ENCODE measurements at places on chromosomes 16 and 17.

DNA sequence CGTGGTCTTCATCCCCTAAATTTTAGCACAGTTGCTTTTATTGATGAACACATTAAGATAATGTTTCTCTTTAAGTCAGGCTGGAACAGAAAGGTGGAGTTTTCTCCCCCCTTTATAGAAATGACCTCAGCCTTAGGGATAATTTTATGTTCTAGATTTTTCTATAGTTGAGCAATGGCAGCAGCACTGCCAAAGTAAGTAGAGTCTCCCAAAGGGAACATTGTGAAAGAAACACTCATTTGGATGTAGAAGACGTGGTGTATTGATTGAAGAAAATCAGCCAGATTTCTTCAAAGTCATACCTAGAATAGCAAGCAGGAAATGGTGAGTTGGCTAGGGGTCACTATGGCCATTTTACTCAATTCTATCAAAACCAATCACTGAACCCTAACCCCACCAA is 122.5 kb downstream of the DNAH9 start:
- no peak overlapping the region for H3K27ac ChIP-seq
- no peak for DNase-seq
- H3K36me3 ChIP-seq: no peaks in the 10 kb centered on the region
- H3K4me1 ChIP-seq: no peaks in the 10 kb centered on the region
- H3K27me3 ChIP-seq: no peaks in the 10 kb centered on the region
- no peak overlapping the region for H3K4me3 ChIP-seq

DNA sequence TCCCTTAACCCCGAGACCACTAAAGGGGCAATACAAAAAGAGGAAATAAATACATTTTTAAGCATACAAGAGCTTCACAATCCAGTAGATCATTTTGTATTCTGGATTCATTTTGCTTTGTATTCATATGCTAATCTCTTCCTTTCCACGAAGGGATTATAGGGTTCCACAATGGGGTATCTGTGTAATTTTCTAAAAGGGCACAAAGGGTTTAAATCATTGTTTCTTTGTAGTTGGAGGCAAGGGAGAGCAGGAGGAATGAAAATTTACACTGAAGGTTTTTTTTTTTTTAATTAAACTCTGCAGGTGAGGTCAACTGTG is 592 bp upstream of the NUFIP2 start:
- DNase-seq: no peak
- H3K27me3 ChIP-seq: no peaks in the 10 kb centered on the region
- peak overlapping the region; percentile 100 for H3K4me3 ChIP-seq
- peaks cover 4% of the 10 kb centered on the region for H3K36me3 ChIP-seq
- H3K27ac ChIP-seq: peak overlapping the region; percentile 98

DNA sequence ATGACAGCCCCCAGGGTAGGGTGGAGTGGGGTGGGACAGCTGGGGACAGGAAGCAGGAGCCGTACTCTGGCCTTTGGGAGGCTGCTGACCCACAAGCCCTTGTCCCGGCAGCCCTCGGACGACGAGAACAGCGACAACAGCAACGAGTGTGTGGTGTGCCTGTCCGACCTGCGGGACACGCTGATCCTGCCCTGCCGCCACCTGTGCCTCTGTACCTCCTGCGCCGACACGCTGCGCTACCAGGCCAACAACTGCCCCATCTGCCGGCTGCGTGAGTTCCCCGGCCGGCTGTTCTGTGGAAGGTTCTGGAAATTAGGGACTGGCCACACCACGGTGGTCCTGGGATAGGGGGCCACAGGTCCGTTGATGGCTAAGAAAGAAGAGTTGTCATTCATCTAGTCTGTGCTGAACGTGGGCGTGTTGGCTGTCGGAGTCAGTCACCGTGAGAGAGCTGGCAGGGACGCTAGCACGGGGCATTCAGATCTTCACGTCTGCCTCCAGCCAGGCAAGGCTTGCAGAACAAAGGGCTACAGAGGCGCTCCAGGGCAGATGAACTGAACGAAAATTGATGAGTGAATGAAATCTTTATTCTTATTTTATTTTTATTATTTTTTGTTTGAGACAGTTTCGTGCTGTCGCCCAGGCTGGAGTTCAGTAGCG is 19.8 kb upstream of the NUDT16L1 start:
- H3K27me3 ChIP-seq: no peaks in the 10 kb centered on the region
- H3K4me3 ChIP-seq: no peak overlapping the region
- peaks cover 31% of the 10 kb centered on the region for H3K4me1 ChIP-seq
- H3K36me3 ChIP-seq: no peaks in the 10 kb centered on the region
- no peak overlapping the region for H3K27ac ChIP-seq

GRCh38 chr16:48180868-48181480 is 25.2 kb upstream of the ABCC12 start:
- H3K4me3 ChIP-seq: no peak overlapping the region
- no peaks in the 10 kb centered on the region for H3K27me3 ChIP-seq
- no peak for DNase-seq
- H3K4me1 ChIP-seq: no peaks in the 10 kb centered on the region
- no peak overlapping the region for H3K27ac ChIP-seq

GRCh38 chr16:57540906-57541753 is 1.3 kb upstream of the ADGRG5 start:
- H3K27me3 ChIP-seq: no peaks in the 10 kb centered on the region
- H3K27ac ChIP-seq: no peak overlapping the region
- DNase-seq: no peak
- H3K4me3 ChIP-seq: no peak overlapping the region
- peaks cover 89% of the 10 kb centered on the region for H3K4me1 ChIP-seq

- no peaks in the 10 kb centered on the region for H3K36me3 ChIP-seq
- H3K4me1 ChIP-seq: peaks cover 8% of the 10 kb centered on the region
- no peak overlapping the region for H3K4me3 ChIP-seq
- no peak overlapping the region for H3K27ac ChIP-seq
- H3K27me3 ChIP-seq: peaks cover 9% of the 10 kb centered on the region
- DNase-seq: no peak
Measured at GRCh38 chr17:8020776-8021564, 17.9 kb upstream of the ALOX15B start.

GRCh38 chr16:25192096-25192495 is 24.7 kb upstream of the AQP8 start:
- no peaks in the 10 kb centered on the region for H3K36me3 ChIP-seq
- no peak overlapping the region for H3K4me3 ChIP-seq
- no peak overlapping the region for H3K27ac ChIP-seq
- H3K4me1 ChIP-seq: no peaks in the 10 kb centered on the region
- H3K27me3 ChIP-seq: no peaks in the 10 kb centered on the region

DNA sequence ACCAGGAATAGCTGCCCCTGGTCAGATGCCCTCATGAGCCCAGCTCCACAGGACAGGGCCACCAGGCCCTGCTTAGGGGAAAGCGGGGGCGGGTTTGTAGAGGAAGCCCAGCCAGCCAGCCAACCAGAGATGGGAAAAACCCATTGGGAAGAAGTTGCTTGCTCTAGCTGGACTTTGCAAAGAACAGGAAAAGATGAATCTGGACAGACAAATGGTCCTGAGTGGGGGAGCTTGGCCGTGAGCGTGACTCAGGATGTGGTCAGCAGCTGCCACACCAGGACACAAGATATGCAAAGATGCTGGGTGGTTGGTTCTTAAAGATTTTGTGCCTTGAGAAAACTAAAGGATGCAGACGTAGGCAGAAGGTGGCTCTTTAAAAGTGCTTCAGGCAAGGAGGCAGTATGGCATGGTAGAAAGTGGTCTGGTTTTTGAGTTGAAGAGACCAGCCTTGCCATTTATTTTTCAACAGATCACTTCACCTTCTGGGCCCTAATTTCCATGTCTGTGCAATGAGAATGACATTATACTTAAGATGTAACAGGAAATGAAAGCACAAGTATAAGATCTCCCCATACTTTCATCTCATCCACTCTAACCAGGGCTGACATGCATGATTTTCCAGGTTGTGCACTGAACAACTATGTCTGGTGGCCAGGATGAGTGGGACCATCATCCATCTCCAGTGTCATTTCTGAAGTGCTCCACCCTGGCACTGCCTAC is 27.8 kb upstream of the HEATR6 start:
- H3K27ac ChIP-seq: no peak overlapping the region
- H3K4me3 ChIP-seq: no peak overlapping the region
- peaks cover 10% of the 10 kb centered on the region for H3K4me1 ChIP-seq
- peaks cover 30% of the 10 kb centered on the region for H3K27me3 ChIP-seq
- H3K36me3 ChIP-seq: no peaks in the 10 kb centered on the region

DNA sequence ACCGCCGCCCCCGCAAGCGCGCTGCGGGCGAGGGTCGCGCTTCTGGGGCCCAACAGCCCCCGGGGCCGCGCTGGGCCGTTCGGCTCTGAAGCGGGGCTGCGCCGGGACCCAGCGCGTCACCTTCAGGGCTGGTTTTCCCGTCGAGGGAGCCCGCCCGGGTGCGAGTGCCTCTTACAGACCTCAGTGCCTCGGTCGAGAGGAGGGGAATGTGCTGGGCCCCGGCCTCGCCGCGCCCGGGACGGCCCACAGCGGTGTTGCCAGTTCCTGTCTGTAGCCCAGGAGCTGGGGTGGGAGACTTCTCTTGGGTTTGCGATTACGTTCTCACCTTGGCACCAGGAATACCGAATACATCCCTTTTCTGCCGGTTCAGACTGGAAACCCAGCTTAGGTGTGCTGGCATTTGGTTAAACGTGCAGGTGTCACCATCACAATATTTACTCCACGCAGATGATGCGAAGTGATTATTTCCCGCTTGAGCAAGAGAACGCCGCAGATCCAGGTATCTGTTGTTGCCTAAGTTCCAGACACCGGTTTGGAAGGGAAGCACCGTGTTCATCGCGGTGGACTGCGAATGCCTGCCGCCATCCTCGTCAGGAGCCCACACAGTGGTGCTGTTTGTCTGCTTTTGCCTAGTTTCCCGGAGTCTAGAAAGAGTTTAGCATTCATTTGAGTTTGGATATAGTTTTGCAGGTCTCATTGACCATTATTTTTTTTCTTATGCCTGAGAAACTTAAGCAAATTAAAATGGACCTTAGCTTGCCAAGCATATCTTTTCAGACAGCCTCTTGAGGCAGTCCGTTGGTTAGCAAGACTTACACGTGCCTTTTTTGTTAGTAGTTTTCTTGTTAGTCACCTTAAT is 914 bp downstream of the MAP1LC3B start:
- H3K4me1 ChIP-seq: peaks cover 23% of the 10 kb centered on the region
- H3K27me3 ChIP-seq: no peaks in the 10 kb centered on the region
- H3K4me3 ChIP-seq: peak overlapping the region; percentile 93

DNA sequence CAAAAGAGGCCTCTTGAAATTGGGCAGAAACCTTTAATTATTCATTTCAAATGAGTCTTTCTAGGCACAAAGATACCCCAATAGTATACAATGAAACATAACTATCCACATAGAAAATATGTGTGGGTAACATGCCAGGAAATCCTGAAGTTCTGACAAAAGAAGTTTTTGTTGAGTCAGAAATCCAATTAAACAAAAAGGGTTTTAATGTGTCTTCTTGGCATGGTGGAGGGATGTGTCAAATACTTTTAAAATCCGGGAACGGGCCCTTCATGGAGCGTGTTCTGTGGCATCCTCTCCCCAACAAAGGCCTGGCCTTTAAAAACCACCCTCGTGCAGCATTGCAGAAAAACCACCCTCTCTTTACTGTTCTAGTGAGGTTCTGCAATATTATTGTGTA is 14.2 kb downstream of the CDRT4 start:
- no peak for DNase-seq
- H3K27ac ChIP-seq: no peak overlapping the region
- H3K4me1 ChIP-seq: no peaks in the 10 kb centered on the region
- H3K27me3 ChIP-seq: no peaks in the 10 kb centered on the region
- peaks cover 18% of the 10 kb centered on the region for H3K36me3 ChIP-seq

- H3K4me1 ChIP-seq: no peaks in the 10 kb centered on the region
- H3K4me3 ChIP-seq: no peak overlapping the region
- H3K36me3 ChIP-seq: peaks cover 26% of the 10 kb centered on the region
- no peak overlapping the region for H3K27ac ChIP-seq
Measured at GRCh38 chr16:26623442-26623841, 443.3 kb upstream of the C16orf82 start.

DNA sequence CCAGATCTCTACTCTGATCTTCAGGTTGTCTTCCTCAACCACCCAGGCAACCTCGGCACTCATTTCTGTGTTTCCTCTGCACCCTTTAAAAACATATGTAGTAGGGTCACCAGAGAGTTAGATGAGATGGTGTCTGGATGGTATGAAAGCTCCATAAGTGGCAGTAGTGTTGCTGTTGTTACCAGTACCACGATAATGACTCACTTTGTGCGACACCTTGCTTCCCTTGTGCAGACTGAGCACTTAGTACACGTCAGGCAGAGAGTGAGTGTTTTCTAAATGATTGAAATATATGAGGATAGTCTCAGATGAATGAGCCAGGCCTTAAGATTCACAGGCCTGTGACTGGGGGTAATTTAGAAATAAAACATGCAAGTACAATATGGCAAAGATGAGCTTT is 188.7 kb downstream of the MAF start:
- H3K4me1 ChIP-seq: peaks cover 14% of the 10 kb centered on the region
- DNase-seq: no peak
- H3K4me3 ChIP-seq: no peak overlapping the region
- peaks cover 1% of the 10 kb centered on the region for H3K27me3 ChIP-seq

DNA sequence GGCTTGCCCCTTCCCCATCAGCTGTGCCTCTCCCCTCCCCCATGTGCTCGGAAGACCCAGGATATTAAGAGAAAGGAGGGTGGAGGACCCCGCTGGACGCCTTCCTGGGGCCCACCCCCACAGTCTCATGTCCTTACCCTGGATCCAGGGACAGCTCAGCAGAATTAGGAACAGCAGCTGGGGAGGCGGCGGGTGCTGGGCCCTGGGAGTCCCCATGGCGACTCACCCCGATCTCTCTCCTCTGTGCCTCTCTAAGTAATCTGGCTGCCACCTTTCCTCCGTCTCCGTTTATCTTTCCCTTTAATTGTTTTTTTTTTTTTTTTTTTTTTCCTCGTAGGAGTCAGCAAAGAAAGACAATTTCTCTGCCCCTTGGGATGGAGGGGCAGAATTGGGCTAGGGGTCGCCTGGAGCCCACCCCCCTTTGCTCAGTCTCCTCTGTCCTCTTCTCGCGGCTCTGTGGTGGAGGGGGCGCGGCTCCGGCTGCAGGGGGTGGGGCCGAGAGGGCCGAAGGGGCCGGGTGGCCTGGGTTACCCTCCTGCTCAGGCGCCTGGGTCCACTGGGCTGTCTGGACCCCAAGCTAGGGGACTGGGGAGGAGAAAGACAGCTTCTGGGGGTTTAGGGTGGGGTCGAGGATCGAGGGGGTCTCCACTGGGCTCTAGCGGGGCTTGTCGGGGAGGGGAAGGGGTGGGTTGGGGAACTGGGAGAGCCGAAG is 390 bp downstream of the SEZ6L2 start:
- no peaks in the 10 kb centered on the region for H3K36me3 ChIP-seq
- no peak overlapping the region for H3K4me3 ChIP-seq
- H3K4me1 ChIP-seq: peaks cover 11% of the 10 kb centered on the region
- peaks cover 40% of the 10 kb centered on the region for H3K27me3 ChIP-seq

DNA sequence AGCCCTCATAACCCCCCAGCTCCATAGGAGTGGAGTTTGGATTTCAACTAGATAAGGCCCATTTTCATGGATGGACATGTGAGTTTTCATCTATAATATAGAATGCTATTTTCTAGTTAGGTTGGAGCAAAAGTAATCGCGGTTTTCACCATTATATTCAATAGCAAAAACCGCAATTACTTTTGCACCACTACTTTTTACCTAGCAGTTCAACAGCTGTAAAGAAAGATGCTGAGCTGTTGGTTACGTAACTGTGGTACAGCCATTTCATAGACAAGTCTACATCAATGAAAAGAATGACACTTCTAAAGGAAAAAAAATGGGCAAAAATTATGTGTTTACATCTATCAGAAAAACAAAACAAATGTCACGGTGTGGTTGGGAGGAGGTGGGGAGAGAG is 507.7 kb downstream of the MAF start:
- no peak for DNase-seq
- no peaks in the 10 kb centered on the region for H3K27me3 ChIP-seq
- peaks cover 73% of the 10 kb centered on the region for H3K4me1 ChIP-seq
- no peak overlapping the region for H3K27ac ChIP-seq

- no peak overlapping the region for H3K4me3 ChIP-seq
- H3K27me3 ChIP-seq: peaks cover 16% of the 10 kb centered on the region
- no peaks in the 10 kb centered on the region for H3K36me3 ChIP-seq
- no peaks in the 10 kb centered on the region for H3K4me1 ChIP-seq
- no peak for DNase-seq
Measured at GRCh38 chr16:20515688-20516090, 60.5 kb downstream of the ACSM2B start.

All from naive thymus-derived CD8-positive, alpha-beta T cell (primary cell).